NCI-H2081 treated with DMSO at 0.1 percent for 48 hours (cell line): ENCODE measurements at places on chromosomes 13 and 19.
A peak's percentile ranks its signal among the peaks of the same experiment; 100 is the strongest.

DNA sequence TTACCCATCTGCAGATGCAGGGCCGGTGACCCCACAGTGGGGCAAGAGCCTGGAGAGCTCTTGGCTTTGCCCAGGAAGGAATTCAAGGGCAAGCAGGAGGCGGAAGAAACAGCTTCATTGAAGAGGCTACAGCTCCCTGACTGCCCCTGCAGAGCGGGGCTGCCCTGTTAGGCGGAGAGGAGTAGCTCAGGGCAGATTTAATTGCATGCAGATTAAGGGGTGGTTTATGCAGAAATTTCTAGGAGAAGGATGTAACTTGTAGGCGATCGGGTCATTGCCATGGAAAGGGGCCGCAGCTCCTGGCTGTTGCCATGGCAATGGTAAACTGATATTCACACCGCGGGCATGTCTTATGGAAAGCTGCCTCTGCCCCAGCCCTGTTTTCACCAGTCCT is 94.1 kb downstream of the ATP11A start:
- no peak for DNase-seq

- no peak for DNase-seq
These were observed 2.7 kb downstream of the SLC27A1 start for GRCh38 chr19:17473041-17473440.

GRCh38 chr19:19627621-19628500 is at the start of gene LPAR2:
Gene LPAR2, minus strand, starts transcription at chr19:19628220. Its CDS starts 945 bp downstream, at chr19:19627275.
- DNase-seq: no peak

DNA sequence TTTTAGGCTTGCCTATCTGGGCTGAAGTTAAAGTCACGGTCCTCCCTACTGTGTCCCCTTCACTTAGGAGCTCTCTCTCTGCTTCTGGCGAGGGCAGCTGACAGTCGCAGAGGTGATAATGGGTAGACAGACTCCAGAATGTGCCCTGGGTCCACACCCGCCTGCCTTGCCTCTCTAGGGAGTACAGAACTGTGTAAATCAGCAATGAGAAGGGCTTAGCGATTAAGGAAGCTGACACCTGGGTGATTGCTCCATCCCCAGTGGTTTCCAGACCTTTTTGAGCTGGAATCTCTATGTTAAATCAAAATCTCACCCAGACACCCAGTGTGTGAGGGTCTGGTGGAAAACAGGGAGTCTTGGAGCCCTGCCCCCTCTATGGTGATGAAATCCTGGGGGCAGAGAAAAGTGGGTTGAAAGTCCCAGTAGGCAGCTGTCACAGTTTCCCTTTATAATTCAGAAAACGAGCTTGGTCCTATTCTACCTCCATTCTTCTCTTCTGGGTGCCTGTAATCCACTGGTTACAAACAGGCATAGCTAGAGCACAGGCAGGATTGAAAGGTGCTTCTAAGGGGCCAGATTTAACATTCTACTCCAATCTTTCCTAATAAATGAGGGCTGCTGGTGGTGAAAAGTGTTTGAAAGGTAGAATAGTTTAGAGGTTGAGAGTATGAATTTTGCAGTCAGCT is 46.9 kb downstream of the OLFM4 start:
- no peak for DNase-seq

GRCh38 chr19:11814700-11815035 is 595 bp downstream of the ZNF440 start:
- no peak for DNase-seq

DNA sequence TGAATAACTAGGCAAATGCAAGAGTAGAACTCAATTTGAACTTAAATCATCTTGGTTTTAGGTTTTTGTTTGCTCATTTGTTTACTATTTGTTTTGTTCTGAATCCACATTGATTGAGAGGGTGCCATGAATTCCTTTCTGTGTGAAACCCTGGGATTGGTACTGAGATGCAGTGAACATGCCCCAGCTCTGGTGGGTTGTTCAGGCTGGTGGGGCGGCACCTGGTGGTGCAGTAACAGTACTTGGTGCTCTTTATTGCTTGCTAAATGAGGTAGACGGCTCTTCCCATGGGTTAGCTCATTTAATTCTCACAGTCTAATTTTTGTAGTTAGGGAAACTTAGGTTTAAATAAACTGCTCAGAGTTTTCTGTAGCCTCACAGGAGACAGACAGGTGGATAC is 48.4 kb downstream of the WASF3 start:
- no peak for DNase-seq

GRCh38 chr13:102141625-102142472 is 260.0 kb downstream of the FGF14 start:
- no peak for DNase-seq

DNA sequence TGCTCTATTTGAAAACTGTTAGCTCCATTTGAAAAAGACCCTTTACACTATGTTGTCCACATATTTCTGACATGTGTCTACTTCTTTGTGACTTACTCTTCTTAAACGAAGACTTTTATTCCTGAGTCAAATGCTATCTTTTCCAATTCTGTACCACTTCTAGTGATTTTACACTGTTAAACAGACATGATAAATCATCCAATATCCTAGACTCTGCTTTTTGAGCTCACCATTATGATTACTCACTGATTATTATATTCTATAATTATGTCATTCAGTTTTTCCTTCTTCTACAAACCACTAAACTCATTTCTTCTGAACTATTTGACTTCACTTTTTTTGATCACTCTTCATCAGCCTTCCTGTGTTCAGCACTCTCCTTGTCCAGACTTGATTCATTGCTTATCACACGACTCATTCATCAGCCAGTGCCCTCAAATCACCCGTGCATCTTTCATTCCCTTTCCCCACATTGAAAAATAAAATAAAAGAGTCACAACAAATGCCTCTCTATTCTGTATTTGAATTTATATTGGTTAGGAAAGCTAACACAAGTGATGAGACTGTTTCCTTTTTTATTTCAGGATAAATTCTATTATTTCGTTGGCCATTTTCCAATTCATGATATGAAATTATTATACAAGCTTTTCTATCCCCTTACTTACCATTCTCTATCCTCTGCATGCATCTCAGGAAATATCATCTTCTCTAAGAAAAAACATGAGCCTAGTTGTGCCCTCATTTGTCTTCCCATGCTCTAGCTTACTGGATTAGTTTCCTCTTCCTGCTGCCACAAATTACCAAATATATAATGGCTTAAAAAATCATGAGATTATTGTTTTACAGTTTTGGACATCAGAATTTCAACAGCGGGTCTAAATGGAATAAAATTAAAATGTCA is 1482.1 kb upstream of the MIR17HG start:
- no peak for DNase-seq

DNA sequence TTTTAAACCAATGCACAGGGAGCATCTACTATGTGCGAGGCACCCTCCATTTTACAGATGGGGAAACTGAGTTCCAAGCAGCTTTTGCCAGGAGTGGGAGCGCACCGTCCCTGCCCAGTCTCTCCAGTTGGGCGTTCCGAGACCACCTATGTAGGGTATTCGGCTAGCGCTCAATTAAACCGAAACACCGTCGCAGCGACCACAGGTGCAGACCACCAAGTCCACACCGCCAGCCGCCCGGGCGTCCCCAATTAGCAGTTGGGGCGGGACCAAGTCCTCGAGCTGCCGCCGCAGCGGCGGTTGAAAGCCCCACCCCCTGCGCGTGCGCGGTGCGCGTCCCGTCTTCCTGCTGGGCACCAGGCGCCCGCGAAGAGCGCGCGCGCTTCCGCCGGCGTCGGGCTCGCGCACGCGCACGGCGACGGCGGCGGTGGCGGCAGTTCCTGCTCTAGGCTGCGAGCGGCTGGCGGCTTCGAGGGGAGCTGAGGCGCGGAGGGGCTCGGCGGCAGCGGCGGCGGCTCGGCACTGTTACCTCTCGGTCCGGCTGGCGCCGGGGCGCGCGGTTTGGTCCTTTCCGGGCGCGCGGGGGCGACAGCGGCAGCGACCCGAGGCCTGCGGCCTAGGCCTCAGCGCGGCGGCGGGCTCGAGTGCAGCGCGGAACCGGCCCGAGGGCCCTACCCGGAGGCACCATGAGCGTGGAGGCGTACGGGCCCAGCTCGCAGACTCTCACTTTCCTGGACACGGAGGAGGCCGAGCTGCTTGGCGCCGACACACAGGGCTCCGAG is at the start of gene UPF1:
TSS of gene UPF1 (plus strand) at position 436 of the 782 bp plus-strand sequence. CDS start at position 687, 251 bp downstream.
- DNase-seq: peak; percentile 59

DNA sequence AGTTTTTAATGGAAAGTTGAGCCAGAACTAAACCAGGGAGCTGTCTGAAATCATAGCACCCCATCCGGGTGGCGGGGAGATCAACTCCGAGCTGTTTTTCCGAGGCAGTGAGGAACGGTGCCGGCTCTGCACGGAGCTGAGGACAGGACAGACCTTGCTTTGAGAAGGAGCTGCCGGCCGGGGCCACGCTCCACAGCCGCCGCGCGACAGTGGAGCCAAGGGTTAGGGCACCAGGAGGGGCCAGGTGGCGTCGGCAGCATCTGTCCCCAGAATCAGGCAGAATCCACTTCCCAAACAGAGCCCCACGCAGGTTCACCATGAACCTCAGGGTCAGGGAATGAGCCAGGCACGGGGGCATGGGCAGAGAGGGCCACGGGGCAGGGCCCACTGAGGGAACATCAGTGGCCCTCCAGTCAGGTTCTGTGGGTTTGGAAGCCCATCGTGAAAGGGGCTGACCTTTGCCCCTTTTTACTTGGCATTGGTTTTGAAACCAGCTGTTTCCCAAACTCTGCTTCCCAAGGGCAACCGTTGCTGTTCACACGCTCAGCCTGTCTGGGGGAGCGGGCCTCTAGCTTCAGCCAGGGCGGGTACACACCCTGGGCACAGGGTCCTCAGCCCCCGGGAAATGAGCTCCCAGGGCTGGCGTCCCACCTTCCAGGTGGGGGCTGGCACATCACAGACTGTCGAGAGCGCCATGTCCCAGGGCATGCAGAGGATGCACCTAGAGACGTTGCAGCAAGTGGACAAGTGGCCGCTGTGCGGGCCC is 18.1 kb downstream of the PEX11G start:
- DNase-seq: no peak

DNA sequence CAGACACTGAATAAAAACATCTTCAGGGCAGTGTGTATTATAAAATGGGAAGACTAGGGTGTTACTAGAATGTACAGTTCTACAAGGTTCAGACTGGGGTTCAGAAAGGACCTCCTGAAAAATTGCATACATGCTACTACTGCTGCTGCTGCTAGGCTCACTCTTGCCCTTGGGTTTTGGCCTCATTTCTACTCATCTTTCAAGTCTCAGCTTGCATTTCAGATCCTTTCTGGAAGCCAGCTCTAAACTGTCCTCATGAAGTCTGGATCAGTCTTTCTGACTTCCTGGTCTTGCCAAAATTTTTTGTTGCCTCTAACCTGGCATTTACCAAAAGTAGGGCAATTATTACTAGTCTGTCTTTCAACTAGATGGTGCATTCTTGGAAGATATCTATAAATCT is 393.3 kb downstream of the DIAPH3 start:
- DNase-seq: no peak

DNA sequence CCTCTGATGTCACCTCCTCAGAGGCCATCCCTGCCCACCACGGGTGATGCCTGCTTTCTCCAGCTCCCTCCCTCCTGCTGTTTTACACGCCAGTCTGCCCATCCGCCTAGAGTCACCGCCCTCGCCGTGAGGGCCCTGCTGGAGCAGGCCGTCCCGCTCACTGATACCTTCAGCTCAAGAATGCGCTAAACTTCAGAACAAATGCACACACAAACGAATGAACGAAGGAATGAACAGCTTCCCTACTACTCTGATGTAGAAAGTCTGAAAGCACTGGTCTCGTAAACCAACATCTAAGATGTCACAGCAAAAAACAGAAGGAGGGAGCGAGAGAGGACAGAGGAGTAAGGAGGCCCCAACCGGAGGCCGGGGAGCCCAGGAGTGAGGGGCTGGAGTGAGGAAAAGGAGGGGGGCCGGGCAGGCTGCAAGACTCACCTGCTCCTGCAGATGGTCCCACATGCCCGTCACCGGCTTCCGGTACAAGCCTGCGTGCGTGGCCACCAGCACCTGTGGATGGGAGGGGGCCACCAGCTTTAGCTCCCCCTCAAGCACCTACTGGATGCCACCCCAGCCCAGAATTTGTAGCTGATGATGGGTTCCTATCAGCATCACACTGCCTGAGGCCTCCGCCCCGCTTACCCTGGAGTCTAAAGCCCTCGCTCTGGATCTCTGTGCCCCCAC is 4.0 kb downstream of the PNKP start:
- DNase-seq: no peak

GRCh38 chr13:18952225-18953016 is 229.2 kb downstream of the TUBA3C start:
- no peak for DNase-seq

DNA sequence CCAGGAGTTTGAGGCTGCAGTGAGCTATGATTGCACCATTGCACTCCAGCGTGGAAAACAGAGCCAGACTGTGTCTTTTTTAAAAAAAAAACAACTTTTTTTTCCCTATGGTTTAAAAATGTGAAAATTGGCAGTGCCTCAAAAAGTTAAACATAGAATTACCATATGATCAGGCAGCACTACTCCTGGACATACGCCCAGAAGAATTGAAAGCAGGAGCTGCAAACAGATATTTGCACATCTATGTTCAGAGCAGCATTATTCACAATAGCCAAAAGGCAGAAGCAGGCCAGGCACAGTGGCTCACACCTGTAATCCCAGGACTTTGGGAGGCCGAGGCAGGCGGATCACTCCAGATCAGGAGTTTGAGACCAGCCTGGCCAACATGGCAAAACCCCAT is 3.8 kb upstream of the RETN start:
- no peak for DNase-seq

DNA sequence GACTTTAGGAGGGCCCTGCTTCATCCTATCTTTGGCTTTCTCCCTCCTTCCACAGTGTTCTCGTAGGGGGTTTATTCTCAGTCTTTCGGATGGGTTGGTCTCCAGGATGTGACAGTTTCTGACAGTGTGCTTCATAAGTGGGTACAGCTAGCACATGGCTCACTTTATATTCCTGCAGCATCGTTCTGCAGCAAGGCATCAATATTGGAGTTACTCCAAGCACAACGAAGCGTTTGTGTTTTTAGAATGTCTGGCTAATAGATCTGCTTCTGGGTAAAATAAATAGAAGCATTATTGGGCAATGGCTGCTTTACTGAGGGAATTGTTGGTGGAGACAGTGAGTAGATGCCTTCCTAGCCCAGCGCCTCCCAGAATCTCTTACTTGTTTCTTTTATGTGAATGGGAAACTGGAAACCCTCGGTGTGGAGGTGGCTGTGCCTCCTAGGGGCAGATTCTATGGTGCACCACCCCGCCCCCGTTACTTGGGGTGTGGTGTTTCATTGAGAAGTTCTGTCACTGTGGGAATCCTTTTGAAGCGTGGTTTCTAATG is 2.0 kb downstream of the FARP1 start:
- no peak for DNase-seq

DNA sequence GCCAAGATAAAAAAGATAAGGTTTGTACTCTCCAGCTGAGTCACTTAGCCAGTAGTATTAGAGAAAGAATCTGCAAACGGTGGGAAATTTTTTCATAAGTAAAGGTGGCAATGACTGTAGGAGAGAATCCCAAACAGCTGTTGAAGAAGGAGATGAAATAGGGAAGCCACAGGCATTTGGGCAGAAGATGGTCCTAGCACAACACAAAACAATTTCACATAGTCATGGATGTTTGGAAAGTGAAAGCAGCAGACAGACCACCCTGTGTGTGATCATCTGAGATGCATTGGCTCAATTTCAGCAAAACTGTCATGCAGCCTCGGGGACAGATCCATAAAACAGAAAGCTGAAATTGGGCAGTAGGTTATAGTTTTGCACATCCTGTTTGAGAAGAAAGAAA is 2832.4 kb downstream of the PCDH9 start:
- no peak for DNase-seq
